ENCODE measurements at places on chromosomes 13 and 19.

DNA sequence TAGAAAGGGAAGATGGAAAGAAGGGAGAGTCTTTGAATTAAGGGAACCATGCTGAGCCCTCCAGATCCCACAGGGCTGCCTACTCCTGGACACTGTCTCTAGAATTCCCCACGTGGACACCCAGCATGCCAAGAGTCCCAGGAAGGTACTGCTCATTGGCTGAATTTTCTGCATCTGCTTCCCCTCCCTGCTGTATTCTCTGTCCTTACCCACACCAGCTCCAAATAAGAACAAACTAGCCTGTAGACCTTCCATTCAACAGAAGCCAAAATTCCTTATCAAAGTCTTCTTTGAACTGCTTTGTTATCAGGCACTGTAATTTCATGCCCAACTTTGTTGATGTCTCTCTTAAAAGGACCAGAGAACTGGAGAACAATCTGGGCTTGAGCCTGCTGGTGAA, 305.9 kb upstream of the ARGLU1 start:
- no peak for DNase-seq
- H3K4me3 ChIP-seq, result no peak overlapping the region
- H3K36me3 ChIP-seq, result no peaks in the 10 kb centered on the region
- 0 out of 2 replicates have a peak, but pooled peaks cover 4% of the 10 kb centered on the region for H3K27me3 ChIP-seq

GRCh38 chr13:110648146-110648819, 32.9 kb downstream of the NAXD start:
- no peaks in the 10 kb centered on the region for H3K27me3 ChIP-seq
- H3K4me3 ChIP-seq, result no peak overlapping the region
- no peaks in the 10 kb centered on the region for H3K4me1 ChIP-seq
- no peak overlapping the region for H3K27ac ChIP-seq
- peaks cover 12% of the 10 kb centered on the region for H3K36me3 ChIP-seq

DNA sequence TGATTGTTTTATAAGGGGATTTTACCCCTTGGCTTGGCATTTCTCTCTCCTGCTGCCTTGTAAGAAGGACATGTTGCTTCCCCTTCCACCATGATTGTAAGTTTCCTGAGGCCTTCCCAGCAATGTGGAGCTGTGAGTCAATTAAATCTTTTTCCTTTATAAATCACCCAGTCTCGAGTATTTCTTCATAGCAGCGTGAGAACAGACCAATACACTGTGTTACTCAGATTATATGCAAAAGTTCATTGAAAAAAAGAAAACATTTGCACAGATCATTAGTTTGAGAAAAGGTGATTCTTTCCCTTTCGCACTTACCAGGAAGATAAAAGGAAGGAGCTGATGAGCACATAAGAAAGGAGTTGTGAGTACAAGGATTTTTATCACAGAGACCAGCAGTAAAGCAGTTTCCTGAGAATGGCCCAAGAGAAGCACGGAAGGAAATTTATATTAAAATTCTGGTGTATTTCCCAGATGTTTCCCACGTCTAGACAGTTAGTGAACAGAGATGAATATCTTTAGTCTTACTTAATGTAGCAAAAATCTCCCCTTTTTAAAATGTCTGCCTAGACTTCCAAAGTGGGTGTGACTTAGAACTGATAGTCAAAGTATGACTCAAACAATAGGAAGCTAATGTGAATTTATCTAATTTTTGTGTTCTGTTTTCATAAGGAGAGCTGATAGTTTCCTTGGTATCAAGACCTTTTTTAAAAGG, 431.8 kb upstream of the SGCG start:
- H3K4me3 ChIP-seq, result no peak overlapping the region
- no peaks in the 10 kb centered on the region for H3K36me3 ChIP-seq
- H3K27me3 ChIP-seq, result no peaks in the 10 kb centered on the region

GRCh38 chr13:22700246-22700887, 480.4 kb upstream of the SGCG start:
- no peaks in the 10 kb centered on the region for H3K27me3 ChIP-seq
- peaks cover 12% of the 10 kb centered on the region for H3K4me1 ChIP-seq
- no peaks in the 10 kb centered on the region for H3K36me3 ChIP-seq
- DNase-seq, result no peak
- no peak overlapping the region for H3K27ac ChIP-seq

DNA sequence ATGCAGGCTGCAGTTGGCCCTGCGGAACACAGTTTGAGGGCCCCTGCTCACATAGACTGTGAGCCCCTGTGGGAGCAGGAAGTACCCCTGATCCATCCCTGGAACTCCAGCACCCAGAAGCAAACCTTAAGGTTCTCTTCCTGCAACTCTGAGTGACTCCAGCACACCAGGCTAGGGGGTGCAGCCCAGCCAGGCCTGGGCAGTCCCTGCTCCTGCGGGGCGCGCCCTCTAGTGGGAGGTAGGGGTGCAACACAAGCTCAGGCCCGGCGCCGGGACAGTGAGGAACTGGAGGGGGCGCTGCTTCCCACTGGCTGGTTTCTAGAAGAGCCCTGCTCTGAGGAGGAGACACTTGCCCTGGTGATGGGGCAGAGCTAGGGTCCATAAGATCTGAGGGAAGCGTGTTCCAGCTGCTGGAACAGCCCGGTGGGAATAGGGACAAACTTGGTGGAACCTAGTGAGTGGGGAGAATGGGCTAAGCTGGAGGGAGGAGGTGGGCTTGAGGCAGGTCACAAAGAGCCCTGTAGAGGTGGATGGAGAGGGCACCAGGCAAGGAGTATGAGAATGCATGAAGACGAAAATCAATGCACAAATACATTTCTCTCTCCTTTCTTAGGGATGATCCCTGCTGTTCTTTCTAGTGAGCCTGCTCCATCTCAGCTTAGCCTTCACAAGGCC, 5.0 kb downstream of the ZSCAN5A start:
- no peaks in the 10 kb centered on the region for H3K27me3 ChIP-seq
- peak; percentile 56 for DNase-seq
- H3K36me3 ChIP-seq, result peaks cover 3% of the 10 kb centered on the region
- no peaks in the 10 kb centered on the region for H3K4me1 ChIP-seq

GRCh38 chr19:3049089-3049488, 13.2 kb downstream of the TLE5 start:
- no peak for DNase-seq
- H3K27me3 ChIP-seq, result no peaks in the 10 kb centered on the region
- no peak overlapping the region for H3K27ac ChIP-seq
- H3K4me1 ChIP-seq, result peaks cover 25% of the 10 kb centered on the region
- no peaks in the 10 kb centered on the region for H3K36me3 ChIP-seq
- H3K4me3 ChIP-seq, result no peak overlapping the region

DNA sequence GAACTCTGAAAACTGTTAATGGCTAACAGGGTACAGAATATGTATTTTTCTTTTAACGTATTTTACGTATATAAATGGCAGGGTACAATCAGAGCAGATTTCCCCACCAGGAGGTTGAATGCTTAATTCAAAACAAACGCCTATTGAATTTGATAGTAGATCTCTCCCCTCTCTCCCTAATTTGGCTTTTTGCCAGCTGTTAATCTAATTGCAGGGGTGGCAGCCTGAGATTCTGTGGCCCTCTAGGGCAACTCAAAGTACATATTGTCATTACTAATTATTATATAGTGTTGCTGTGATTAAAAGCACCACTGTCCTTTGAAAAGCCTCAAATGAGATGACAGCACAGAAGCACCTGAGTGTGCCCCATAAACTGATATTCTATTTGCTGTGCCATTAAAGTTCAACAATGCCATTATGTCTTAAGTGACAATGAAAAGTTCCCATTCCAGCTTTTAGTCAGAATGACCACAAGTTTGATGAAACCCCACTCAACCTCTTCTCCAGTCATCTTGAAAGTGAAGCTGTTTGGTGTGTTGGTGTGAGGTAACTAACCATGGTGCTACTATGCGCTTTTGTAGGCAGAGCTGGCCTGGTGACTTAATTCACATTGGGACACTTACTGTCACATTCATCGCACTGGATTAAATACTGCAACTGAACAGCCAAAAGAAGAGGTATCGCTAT, 351.4 kb downstream of the KCNRG start:
- no peaks in the 10 kb centered on the region for H3K4me1 ChIP-seq
- H3K27me3 ChIP-seq, result no peaks in the 10 kb centered on the region
- H3K27ac ChIP-seq, result no peak overlapping the region
- DNase-seq, result no peak

- peaks cover 35% of the 10 kb centered on the region for H3K4me1 ChIP-seq
- H3K27me3 ChIP-seq, result no peaks in the 10 kb centered on the region
- H3K27ac ChIP-seq, result no peak overlapping the region
- no peak overlapping the region for H3K4me3 ChIP-seq
- no peaks in the 10 kb centered on the region for H3K36me3 ChIP-seq
These were observed 3.5 kb downstream of the USP12 start for GRCh38 chr13:27168086-27168485.

- H3K27me3 ChIP-seq, result no peaks in the 10 kb centered on the region
- no peaks in the 10 kb centered on the region for H3K36me3 ChIP-seq
- DNase-seq, result no peak
These were observed 155.0 kb downstream of the RAP2A start for GRCh38 chr13:97588993-97589392.

- H3K4me3 ChIP-seq, result no peak overlapping the region
- H3K4me1 ChIP-seq, result no peaks in the 10 kb centered on the region
- H3K27ac ChIP-seq, result no peak overlapping the region
- DNase-seq, result no peak
- peaks cover 17% of the 10 kb centered on the region for H3K27me3 ChIP-seq
These were observed 1.2 kb downstream of the CHST8 start for GRCh38 chr19:33622809-33623511.

- H3K27ac ChIP-seq, result no peak overlapping the region
- H3K4me3 ChIP-seq, result no peak overlapping the region
- peaks cover 33% of the 10 kb centered on the region for H3K4me1 ChIP-seq
- peaks cover 2% of the 10 kb centered on the region for H3K36me3 ChIP-seq
- no peaks in the 10 kb centered on the region for H3K27me3 ChIP-seq
These were observed 18.8 kb upstream of the GPR183 start for GRCh38 chr13:99326012-99326411.

DNA sequence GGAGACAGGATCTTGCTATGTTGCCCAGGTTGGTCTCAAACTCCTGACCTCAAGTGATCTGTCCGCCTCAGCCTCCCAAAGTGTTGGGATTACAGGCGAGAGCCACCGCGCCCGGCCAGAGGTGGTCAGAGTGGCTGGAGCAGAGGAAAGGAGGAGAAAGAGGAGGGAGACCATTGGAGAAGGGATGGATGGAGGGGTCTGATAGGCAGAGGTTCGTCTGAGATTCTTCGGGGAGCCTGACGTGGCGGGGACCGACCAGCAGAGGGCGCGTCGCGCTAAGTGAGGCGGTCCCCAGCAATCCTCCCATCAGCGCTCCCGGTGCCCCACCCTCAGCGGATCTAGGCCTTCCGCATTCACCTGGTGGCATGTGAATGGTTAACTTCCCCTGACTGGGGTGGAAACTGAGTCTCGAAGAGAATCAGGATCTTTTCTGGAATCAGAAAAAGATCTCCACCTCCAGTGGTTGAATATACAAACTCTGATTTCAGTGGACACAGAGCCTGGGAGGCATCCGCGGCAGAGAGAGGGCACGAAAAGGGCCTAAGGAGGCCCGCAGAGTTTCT, 8.8 kb downstream of the GTPBP3 start:
- peak; percentile 60 for DNase-seq
- no peaks in the 10 kb centered on the region for H3K27me3 ChIP-seq
- H3K4me1 ChIP-seq, result peaks cover 18% of the 10 kb centered on the region

DNA sequence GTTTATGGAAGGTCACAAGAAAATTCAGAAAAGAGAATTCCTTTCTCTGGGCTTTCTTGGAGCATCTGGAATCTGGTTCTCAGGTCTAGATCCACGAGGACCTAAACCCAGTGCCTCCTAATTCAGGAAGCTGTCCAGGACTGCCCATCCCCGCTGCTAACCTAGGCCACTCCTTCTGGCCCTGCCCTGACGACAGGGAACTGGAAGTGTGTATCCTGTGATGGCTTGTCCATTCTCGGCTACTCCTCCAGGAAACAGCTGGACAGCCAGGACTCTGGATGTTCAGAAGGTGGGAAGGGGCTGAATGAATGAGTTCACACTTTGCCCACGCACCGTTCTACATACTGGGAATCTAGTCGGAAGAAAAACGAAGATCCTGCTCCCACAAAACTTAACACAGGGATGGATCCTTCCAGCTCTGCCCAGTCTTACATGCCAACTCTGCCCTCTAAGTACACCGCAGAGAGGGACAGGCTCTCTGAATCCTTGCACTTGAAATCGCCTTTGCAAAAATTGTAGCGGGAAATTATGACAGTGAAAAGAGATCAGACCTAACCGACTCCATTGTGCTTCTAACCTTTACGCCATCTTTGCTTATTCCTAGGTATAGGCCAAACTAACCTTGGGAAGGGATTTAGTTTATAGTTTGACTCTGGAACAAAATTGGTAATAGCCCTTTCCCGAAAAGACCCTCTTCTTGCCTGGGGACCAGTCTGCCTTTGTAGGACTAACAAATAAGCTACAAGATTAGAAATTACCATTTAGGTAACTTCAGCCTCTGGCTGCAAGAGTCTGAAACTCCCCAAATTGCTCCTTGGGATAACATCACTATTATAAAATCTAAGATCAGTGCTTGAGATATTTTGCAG, 1.8 kb downstream of the LSM4 start:
- H3K36me3 ChIP-seq, result peaks cover 12% of the 10 kb centered on the region
- no peak for DNase-seq
- H3K4me3 ChIP-seq, result peak overlapping the region; percentile 97

DNA sequence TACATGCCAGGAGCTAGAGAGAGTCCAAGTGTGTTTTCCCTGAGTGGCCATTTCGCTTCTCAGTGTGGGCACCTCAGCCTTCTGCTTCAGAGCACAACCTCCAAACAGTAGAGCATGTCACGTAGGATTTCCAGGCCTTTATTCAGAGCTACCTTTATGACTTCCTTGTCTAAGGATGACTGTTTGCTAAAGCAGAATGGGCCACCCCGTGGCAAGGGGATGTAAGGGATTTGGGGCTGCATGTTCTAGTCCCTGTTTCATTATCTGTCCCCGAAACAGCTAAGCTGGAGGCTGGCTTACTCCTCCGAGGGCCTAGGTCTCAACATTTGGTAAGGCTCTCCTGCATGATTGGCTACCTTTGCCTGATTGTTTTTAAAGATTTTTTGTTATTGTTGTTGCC, 6.0 kb downstream of the RNASEH2B start:
- H3K36me3 ChIP-seq, result no peaks in the 10 kb centered on the region
- peaks cover 18% of the 10 kb centered on the region for H3K4me1 ChIP-seq
- no peak for DNase-seq
- no peaks in the 10 kb centered on the region for H3K27me3 ChIP-seq

- H3K27ac ChIP-seq, result no peak overlapping the region
- no peaks in the 10 kb centered on the region for H3K27me3 ChIP-seq
- no peak for DNase-seq
- no peaks in the 10 kb centered on the region for H3K36me3 ChIP-seq
- H3K4me1 ChIP-seq, result no peaks in the 10 kb centered on the region
These were observed 616 bp upstream of the PCDH17 start for GRCh38 chr13:57630661-57631595.
